Heart right ventricle (tissue), 16 donors: ENCODE measurements at places on chromosomes 11 and 22.
A peak's percentile ranks its signal among the peaks of the same experiment; 100 is the strongest.

GRCh38 chr11:100667449-100667848 is 19.6 kb upstream of the ARHGAP42 start:
- no peak for DNase-seq

DNA sequence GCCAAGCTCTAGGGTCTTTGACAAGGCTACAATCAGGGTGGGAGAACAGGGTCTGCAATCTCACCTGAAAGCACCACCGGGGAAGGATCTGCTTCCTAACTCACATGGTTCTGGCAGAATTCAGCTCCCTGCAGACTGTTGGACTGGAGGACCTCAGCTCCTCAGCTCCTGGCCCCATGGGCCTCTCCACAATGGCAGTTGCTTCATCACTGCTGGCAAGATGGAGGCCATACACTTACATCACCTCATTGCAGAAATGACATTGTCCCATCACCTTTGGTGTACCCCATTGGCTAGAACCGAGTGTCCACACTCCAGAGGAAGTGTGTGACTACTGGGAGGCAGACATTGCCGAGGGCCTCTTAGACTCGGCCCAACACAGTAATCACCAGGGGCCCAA is 20.9 kb upstream of the MPPED1 start:
- no peak for DNase-seq

GRCh38 chr11:8289492-8289918 is 25.8 kb upstream of the LMO1 start:
- DNase-seq = no peak

DNA sequence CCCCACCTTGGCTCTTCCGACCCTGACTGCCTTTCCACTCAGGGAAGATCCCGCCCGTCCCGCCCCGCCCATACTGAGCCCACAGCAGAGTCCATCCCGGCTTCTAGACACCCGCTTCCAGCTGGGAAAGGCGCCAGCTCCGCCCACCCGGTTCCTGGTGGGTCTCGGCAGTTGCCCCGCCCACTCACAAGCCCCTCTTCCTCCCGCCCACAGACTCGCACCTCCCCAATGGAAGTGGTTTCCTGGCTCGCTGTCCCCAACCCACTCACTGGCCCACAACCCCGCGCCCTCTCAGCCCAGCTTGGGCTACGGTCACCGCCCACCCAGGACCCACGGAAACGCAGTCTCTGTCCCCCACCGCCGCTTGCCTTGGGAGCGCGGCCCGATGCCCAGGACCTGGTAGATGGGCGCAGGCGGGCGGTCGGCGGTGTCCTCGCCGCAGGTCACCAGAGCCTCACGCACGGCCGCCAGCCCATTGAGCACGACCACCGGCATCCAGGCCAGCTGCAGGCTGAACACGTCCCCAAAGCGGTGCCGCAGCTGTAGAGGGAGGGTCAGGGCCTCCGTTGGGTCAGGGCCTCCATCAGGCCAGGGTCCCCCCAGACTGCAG is 22.2 kb upstream of the CYP2D6 start:
- no peak for DNase-seq

- no peak for DNase-seq
Observed at GRCh38 chr22:43546186-43546585, 134.4 kb downstream of the MPPED1 start.

- no peak for DNase-seq
Observed at GRCh38 chr22:47022475-47022874, 260.0 kb downstream of the TBC1D22A start.

GRCh38 chr11:76665921-76666351 is 4.6 kb downstream of the LRRC32 start:
- no peak for DNase-seq

DNA sequence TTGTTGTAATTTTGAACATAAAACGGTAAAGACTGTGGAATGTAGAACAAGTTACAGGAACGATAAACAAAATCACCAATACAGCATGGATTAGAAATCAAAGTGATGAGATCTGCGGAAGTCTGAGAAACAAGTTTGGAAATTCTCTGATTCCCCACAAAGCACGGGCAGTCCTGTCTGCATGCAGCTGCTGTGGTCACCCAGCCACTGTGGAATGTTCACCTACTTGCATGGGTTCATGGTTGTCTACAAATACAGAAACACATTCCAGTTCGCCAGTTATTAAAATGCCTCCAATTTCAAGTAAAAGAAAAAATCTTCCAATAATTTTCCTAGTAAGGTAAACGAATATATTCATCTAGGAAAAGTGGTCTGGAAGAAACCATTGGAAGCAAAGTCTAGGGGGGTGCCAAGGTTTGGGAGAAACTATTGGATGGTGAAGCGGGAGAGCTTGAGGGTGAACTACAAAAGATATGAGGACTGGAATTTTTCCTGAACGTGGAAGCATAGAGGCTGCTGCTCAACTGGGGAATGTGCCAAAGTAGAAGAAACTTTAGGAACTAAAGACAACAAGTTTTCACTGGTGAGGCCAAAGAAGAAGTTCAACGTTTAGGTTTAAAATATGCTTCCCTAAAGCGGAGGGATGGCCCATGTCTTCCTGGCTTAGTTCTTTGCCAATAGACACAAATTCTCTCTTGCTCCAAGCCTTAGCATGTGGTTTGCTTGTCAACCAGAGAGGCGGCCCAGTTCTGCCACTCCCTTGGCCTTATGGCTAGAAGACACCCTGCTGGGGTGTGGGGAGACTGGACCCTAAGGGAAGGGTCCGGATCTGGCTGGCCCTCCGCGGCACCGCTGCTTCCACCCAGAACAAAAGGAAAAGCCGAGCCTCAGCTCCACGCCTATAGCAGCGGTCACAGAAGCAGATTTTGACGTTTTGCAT is 70.2 kb downstream of the CTTN start:
- no peak for DNase-seq

- no peak for DNase-seq
Observed at GRCh38 chr11:65414776-65415498, 7.7 kb upstream of the NEAT1 start.

GRCh38 chr11:129814244-129815014 is 1.2 kb upstream of the TMEM45B start:
- no peak for DNase-seq

DNA sequence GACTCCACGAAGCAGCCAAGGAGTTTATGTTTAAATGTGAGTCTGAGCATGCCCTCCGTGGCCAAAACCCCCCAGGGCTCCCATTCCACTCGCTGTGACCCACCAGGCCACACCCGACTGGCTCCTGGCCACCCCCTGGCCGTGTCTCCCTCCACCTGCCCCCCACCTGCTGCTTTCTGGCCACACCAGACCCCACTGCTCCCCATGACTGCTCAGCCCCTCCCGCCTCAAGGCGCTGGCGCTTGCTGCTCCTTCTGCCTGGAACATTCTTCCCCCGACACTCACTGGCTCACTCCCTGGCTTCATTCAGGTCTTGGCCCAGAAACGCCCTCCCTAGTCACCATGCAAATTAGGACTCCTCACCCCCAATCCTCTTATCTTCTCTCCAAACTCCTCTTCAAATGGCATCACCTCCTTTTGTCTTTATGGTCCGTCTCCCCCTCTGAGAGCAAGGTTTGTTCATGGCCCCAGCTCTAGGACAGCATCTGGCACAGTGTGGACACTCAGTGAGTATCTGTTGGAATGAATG is 72.2 kb downstream of the EFCAB6 start:
- no peak for DNase-seq

- DNase-seq = no peak
Observed at GRCh38 chr11:122743949-122744348, 88.4 kb downstream of the UBASH3B start.

DNA sequence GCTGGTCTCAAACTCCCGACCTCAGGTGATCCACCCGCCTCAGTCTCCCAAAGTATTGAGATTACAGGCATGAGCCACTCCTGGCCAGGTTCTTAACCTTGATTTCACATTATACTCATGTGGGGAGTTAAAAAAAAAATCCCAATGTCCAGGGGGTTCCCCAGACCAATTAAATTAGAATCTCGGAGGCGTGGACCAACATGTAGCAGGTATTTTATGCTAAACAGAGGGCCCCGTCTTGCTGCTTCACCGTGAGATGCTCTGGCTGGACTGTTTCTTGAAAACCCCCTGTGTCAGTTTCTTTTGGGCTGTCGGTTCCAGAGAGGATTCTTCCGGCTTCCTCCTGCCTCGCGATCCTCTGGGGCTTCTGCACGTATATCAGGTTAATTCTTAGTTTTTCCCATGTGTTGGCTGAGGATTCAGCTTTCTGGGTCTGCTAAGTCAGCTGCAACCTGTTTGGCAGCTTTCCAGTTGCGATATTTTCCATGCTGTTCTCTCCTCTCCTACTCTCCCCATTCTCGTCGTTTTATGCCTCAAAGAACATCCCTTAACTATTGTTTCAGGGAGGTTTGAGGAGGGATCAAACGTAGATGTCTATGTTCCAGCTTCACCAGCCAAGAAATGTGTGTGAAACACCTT is 50.6 kb upstream of the ACCSL start:
- no peak for DNase-seq

GRCh38 chr22:47610281-47610680 is 847.8 kb downstream of the TBC1D22A start:
- no peak for DNase-seq

- DNase-seq = no peak
Observed at GRCh38 chr11:119663279-119663678, 65.7 kb downstream of the NECTIN1 start.

DNA sequence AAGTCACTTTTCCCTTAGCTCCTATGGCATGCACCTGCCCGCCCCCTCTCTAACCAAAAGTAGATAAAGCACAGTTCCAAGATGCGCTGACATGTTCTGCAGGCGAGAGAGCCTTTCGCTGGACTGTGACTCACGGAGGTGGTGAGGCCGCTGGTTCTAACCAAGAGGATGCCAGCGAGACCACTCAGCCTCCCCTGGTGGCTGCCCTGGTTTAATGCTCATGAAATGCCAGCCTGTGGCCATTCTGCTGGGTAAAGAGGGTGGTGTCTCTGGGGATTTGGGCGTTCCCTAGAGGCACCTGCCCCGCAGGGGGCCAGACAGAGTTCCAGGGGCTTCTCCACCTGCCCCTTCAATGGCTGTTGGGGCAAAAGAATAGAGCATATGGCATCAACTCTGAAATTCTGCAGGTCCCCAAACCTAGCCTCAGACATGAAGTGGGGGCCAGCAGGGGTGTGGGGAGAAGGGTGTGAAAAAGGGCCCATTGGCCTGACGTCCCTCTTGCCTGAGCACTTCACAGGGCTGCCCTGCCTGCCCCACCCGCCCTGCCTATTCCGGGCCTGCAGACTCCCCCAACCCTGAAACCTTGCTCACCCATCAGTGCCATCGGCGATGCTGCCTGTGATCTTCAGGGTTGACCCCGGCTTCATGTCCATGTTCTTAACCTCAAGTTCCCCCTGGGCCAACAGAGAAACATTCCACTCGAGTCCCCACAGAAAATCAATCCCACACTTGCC is 8.5 kb downstream of the LGALS2 start:
- no peak for DNase-seq

DNA sequence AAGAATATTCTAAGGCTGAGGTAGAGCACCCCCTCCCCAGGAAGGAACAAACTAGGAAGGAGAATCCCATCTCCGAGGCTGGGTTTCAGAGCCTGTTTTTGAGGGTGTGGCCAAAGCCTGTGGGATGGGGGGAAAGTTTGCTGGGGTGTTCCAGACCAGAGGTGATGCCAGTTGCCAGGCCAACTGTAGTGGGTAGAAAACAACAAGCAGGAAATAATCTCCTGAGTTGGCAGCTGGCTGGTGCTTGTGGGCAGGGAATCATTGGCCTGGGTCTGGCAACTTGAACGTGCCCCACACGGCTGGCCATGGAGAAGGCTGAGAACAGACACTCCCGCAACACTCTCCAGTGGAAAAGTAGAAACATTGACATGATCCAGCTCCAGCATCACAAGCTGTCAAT is 385.6 kb downstream of the ETS1 start:
- DNase-seq = no peak

- DNase-seq = no peak
Observed at GRCh38 chr22:19875531-19876313, 21.0 kb upstream of the GNB1L start.

GRCh38 chr22:48369789-48370507 is 1457.7 kb downstream of the BRD1 start:
- DNase-seq = no peak

DNA sequence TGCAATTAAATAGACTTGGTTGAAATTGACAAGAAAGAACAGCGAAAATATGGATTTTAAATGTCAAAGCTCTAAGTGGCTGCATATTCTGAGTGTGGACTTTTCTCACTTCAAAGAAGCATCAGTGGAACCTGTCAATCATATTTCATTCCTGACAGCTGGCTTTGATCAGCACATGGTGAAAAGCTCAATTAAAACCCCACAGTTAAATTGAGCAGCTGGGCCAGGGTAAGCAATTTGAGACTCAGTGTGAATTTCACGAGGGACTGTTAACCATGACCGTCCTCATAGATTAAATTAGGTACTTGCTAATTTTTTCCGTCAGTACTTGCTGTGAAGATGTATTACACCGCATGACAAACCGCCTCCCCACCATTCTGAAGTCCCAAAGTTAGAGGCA is 11.0 kb upstream of the OR10D3 start:
- DNase-seq = no peak

GRCh38 chr22:40631925-40632324 is 4.6 kb downstream of the MRTFA start:
- no peak for DNase-seq

DNA sequence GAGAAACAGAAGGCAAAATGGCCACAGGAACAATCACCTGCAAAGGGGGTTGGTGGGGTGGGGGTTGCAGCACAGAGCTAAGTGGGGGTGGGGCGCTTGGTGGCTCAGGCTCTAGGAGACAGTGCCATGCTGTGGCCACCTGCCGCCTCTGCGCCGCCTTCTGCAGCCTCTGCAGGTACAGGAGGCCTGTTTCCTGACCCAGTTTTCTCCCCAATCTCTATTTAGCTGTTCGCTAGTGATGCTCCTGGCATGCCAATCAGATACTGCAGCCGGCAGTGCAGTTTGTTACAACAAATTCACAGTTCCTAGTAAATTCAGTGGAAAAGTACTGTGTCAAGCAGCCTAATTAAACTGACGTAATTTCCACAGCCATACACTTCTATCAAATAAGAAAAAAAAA is 106.4 kb downstream of the SERGEF start:
- DNase-seq = no peak

GRCh38 chr22:27832606-27833005 is 31.1 kb upstream of the MN1 start:
- no peak for DNase-seq

GRCh38 chr22:28903080-28903479 is 19.7 kb downstream of the ZNRF3 start:
- DNase-seq = peak; percentile 30

- DNase-seq = no peak
Observed at GRCh38 chr11:5188201-5188600, 12.3 kb downstream of the OR51V1 start.

DNA sequence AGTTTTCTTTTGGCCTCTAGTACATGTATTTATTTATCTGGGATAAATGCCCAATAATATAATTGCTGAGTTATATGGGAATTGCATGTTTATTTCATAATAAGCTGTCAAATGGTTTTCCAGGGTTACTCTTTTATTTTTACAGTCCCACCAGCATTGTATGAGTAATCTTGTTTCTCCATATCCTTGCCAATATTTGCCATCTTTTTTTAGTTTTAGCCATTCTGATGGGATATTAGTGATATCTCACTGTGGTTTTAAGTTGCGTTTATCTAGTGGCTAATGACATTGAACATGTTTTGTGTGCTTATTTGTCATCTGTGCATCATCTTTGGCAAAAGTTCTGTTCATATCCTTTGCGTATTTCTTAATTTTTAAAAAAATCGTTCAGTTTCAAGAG is 372.8 kb upstream of the CCDC179 start:
- no peak for DNase-seq

- DNase-seq = no peak
Observed at GRCh38 chr11:17369094-17369493, 17.5 kb downstream of the NCR3LG1 start.
